Hematopoietic multipotent progenitor cell treated with erythropoietin and hydrocortisone succinate and interleukin-3 and kit ligand, for 8 days (in vitro differentiated cells): ENCODE measurements at places on chromosomes 3 and 15.

DNA sequence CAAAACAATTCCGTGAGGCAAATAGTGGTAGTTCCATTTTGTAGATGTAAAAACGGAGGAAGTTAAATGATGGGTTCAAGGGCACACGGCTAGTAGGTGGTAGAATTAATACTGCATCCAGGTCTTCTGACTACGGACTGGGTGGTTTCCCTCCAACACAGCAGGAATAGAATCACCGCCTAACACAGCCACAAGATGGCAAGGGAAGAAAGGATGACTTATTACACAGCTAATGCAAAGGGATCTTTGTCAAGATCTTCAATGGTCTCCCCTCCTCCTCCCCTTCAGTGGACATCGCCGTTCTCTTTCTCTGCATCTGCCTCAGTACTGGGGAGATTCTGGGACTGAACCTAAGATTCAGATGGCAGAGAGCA, 524 bp upstream of the TOPBP1 start:
- DNase-seq, result peak; percentile 49

DNA sequence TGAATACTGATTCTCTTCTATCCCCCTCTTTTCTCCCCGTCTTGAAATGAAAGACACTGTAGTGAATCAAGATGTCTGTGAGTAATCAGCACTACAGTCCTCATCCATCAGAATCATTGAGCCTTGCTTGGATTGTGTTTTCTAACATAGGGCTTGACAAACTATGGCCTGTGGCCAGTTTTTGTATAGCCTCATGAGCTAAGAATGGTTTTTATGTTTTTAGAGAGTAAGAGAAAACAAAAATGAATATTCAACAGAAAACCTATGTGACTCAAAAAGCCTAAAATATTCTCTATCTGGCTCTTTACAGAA, 55.2 kb downstream of the PPM1L start:
- DNase-seq, result no peak

- DNase-seq, result peak; percentile 93
Observed at GRCh38 chr3:152591515-152591914, 243.4 kb upstream of the P2RY1 start.

DNA sequence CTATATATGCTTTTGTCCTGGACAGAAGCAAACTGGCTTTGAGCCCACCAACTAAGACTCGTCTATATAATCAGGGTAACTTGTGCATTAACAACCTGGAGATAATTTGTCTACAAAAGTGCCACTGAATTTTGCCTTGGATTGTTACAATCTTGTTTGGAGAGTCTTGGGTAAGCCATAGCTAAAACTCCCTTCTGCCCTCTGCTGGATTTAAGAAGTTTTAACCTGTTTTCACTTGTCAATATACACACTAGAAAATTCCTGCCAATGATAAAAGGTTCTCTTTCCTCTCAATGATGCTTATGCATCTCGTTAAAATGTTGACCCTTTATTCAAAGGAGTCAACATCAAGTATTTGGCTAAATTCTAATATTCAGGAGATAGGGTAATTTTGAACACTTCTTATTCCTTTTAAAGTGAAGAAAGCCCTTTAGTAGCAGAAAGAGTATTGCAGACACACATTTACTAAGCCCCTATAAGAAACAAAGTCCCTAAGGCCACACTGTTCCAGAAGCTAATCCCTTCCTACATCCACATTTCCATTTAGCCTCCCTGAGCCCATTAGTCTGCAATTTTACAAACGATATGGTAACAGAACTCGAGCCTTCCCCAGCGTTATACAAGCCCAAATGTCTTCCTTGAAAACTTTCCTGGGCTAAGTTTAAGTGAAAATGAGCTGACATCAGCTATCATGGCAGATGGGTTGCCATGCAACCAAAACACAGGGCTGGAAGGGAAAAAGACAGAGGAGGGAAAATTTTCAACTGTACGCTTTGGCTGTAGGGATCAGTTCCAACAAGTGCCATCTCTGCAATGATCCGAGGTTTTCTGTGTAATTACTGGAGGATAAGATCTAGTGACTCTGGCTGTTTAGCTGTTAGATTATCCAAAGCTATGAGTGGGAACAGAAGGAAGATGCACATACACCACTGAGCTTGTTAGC, 75.9 kb upstream of the FGF12 start:
- peak; percentile 46 for DNase-seq

DNA sequence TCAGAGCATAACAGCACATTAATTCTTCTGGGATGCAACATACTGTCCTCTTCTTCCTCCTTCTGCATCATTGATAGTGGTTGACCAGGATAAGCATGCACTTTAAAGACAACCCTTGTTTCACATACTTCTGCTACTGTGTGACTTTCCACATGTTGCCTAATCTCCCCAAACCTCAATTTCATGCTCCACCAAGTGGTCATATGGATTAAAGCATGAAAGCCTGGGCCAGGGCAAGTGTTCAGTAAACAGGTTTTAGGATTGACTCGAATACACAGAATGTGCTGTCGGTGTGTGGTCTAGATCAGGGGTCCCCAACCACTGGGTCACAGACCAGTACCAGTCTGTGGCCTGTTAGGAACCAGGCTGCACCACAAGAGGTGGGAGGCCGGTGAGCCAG, 22.5 kb upstream of the BFSP2 start:
- peak; percentile 37 for DNase-seq

DNA sequence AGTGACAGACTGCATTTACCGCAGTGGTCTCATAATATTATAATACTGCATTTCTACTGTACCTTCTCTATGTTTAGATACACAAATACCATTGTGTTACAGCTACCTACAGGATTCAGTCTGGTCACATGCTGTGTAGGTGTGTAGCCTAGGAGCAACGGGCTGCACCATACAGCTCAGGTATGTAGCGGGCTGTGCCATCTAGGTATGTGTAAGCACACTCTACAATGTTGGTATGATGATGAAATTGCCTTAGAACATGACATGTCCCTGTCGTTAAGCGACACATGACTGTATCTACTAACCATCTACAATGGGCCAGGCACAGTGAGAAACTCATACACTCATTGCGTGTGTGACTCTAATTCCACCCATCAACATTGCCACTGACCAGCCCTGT, 85.5 kb upstream of the SEC13 start:
- DNase-seq, result no peak

DNA sequence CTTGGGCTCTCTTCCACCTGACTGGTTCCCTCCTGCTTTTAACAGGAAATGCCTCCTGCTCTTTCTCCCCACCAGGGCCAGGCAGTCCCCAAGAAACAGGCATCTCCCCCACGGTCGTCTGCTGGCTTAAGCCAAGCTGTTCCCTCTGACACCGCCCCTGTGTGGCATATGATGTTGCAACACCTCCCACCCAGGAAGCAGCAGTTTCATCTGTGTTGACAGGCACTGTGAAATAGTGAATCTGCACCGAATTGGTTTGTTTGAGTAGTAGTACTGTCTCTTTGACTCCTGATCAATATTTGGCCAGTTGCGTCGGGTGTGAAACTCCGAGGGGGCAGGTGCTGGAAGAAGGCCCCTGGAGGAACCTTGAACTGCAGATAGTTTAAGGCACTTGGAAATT, 188.8 kb downstream of the FEZF2 start:
- DNase-seq, result no peak

DNA sequence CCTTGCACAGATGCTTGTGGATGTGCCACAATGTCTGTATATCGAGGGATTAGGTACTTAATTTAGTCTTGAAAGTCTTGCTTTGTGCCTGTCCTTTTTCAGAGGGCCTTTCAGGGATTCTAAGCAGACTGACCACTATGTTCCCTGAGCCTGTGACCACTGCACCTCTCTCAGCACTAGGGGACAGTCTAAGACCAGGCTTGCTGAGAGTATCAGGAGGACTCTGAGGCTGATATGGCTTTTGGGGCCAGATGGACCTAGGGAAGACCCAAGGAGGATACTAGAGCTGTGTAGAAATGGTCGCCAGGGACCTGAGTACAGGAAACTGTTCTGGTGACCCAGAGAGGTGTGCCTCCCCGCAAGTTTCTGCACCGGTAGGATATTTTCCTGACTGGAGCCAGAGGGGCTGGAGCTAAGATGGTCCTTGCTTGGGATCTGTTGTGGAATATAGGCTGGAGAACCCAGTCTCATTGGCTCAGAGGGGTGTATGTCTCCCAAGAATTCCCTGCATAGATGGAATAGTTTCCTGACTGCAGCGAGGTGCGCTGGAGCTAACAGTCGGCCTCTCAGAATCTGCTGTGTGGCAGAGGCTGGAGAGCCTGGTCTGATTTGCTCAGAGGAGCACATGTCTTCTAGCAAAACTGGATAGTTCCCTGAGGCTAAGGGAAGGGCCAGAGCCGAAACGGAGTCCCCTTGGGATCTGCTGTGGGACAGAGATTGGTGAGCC, 213.2 kb upstream of the DCBLD2 start:
- no peak for DNase-seq

GRCh38 chr3:186839874-186840641, 2.5 kb upstream of the ADIPOQ start:
- no peak for DNase-seq

DNA sequence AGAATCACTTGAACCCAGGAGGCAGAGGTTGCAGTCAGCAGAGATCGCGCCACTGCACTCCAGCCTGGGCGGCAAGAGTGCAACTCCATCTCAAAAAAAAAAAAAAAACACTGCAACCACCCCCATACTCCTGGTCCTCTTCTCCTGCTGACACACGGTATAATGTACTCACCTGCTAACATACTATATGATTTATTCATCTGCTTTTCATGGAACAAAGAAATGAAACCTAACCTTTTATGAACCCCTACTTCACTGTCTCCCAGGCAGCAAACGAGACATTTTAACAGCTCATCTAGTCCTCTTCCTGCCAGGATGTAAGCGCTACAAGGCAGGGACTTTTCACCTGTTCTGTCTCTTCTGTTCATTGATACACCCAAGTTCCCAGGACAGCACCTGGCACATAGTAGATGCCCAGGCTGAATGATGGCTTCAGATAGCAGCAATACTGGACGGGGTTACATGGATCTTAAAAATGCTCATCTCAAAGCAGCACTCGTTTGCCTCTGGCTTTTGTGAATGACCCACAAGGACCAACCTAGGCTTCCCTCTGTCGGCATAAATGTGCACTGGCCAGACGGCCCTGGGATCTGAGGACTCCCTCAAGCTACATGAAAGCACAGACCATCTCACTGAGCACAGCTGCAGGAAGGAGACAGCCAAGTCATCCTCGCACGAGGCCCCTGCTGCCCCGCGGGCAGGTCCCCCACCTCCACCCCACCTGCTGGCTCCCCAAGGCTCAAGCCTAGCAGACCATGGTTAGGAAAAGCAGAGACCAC, 20.3 kb downstream of the XXYLT1 start:
- DNase-seq, result peak; percentile 53
